Urinary bladder (tissue), 4 donors: ENCODE measurements at places on chromosomes 1 and 21. TPM values are rescaled to one million over a fixed set of nuclear protein-coding genes. Genes with fewer than 3 reads are reported as not detected.

Gene TMIGD3
- 0.74 TPM for total RNA-seq

Gene C21orf58
- 5.2 TPM for total RNA-seq

Gene EPHA8
- not detected for total RNA-seq

Gene ANKRD65
- 5.8 TPM for total RNA-seq

Gene BSND
- not detected for total RNA-seq

Gene NPHS2
- not detected for total RNA-seq

DNA sequence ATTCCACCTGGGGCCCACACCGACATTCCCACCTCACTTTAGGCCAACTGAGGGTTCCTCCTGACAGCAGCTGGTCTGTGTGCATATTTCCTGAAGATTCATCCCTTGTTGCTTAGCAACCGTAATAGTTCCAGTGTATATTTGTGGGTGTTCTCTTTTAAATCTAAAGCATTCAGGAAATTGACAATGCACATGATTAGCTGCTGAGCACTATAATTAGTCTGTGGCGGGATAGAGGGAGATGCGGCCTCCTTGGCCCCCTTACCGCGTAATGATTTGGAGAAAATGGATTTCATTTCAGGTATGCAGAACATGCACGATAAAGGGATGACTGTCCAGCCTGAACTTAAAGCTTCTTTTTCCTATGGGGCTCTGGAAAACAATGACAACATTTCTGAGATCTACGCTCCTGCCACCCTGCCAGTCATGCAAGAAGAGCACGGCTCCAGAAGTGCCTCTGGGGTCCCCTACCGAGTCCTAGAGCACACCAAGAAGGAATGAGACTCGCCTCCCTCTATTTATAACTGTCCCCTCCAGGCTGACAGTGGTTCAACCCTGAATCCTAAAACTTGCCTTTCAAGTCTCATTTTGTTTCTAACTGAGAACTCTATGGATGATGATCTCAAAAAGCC is 33.8 kb upstream of the RCAN3 start:
- no peak for DNase-seq

- DNase-seq = no peak
Observed at GRCh38 chr1:173475564-173476196, 1.5 kb upstream of the PRDX6 start.

- DNase-seq = no peak
Observed at GRCh38 chr1:157806431-157807149, 13.3 kb downstream of the FCRL1 start.

GRCh38 chr1:45002650-45003645 is 8.2 kb downstream of the HECTD3 start:
- DNase-seq = no peak

DNA sequence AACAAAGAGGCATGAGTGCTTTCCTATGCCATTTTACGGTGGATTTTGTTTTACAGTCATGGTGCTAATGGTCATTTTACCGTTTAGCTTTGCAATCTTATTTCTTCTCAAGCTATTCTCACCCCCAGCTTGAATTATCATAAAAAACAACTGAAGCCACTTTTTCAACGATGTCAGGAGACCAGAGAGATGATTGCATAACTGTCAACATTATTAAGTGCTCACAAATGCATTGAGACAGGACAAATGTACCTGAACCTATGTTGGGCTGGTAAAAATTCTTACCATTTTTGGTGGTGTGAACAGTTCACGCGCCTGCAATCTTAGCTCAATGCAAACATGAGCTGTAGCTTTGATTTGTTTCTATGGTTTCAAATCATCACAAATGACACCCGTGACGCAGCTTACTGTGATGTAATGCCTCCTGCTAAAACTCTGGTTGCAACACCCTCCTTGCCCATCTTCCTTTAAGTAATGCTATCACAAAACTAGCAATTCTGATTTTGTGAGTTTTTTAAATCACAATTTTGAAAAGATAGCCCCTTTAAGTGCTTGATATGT is 104.4 kb downstream of the UCHL5 start:
- no peak for DNase-seq

- no peak for DNase-seq
Observed at GRCh38 chr1:84347932-84348555, 46.5 kb downstream of the SAMD13 start.

DNA sequence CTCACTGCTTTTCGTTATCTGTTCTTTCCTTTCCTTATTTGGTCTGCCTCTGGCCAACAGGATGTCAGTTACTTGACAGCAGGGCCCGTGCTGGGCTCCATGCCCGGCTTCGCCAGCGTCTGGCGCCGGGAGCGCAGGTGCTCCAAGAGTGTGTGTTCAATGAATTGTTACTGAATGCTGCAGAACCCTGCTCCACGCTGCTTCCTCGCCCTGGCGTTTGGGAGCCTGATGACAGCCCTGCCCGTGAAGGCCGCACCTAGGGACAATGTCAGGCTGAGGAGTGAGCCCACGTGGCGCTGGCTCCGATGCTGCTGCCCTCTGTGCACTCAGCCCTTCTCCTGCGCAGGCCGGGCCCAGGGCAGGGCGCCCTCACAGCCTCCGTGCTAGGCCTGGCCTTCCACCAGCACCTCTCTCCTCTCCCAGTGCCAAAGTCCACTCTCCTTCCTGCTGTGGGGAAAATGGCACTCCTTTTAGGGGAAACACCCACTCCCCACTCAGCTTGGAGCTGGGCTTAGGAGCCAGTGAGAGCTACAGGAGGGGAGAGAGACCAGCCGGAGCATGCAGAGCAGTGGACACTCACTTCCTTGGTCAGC is 51.4 kb downstream of the ACBD3 start:
- no peak for DNase-seq

DNA sequence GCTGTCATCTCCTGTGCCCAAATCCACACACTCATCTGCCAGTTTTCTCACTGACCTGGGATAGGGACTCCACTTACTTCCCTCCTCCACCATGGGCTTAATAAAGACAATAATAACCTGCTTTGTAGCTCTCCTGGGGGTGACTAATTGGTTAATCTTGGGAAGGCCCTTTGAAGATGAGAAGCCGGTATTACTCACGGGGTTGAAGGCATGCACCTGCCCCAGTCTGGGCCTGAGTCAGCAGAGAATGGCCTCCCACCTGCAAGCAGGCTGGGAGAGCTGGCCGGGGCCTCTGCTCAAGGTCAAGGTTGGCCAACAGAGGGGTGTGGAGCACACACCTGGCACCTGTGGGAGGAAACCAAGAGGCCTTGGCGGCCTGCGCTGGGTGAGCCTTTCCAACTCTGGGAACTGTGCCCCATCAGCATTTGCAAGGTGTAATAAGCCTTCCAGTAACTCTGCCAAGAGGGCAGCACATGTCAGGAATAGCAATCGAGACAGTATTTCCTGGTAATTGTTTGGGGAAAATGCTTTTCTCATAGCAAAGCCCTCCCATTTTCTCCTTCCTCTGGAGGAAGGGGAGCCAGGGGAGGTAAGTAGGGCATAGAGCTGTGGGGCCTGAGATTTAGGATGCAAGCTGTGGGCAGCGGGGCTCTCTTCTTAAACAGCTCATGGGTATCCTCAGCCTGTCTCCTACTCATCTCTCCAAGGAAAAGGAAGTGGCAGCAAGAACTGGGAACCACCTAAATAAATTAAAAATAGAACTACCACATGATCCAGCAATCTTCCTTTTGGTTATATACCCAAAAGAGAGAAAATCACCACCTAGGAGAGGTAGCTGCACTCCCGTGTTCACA is 49.0 kb downstream of the TOMM20 start:
- no peak for DNase-seq

- DNase-seq = no peak
Observed at GRCh38 chr1:8154621-8155052, 128.5 kb upstream of the ERRFI1 start.

DNA sequence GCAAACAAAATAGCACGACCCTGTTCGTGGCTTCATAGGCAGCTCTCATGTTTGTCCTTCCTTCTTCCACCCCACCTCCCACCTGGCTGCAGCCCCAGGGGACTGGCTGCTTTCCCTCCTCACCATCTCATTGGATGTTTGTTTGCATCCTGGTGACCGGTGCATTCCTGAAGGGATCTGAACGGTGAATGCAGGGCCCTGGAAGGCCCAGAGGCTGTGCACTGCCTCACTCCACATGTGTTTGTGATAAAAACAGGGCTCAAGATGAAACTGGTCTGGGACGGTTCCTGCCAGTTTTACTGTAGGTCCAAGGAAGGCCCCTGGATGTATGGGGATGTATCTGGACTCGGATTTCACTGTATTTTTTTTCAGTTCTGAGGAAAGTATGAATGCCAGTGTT is 42.8 kb downstream of the CNN3 start:
- DNase-seq = no peak

DNA sequence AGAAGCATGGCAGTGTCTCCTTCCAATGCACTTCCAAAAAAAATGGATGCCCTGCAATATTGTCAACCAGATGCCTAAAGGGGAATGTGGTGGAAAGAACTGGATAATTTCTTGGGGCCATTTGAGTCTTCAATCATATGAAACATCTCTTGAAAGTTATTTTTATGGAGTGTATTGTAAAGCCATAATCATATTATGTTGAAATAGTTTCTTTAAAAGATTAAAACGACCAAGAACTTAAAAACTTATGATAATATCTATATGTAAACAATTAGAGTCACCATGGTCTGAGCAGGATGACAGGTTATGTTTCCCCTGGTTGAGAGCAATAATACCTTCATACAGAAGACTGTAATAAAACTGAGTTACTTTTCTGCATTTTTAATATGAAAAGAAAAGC is 457.2 kb downstream of the PCP4 start:
- no peak for DNase-seq

GRCh38 chr1:46484783-46485490 is 4.7 kb upstream of the DMBX1 start:
- no peak for DNase-seq

GRCh38 chr1:185427264-185427663 is 110.2 kb upstream of the IVNS1ABP start:
- no peak for DNase-seq

- no peak for DNase-seq
Observed at GRCh38 chr1:221648201-221648600, 93.7 kb downstream of the DUSP10 start.

GRCh38 chr1:218754477-218754876 is 409.3 kb downstream of the TGFB2 start:
- DNase-seq = no peak

DNA sequence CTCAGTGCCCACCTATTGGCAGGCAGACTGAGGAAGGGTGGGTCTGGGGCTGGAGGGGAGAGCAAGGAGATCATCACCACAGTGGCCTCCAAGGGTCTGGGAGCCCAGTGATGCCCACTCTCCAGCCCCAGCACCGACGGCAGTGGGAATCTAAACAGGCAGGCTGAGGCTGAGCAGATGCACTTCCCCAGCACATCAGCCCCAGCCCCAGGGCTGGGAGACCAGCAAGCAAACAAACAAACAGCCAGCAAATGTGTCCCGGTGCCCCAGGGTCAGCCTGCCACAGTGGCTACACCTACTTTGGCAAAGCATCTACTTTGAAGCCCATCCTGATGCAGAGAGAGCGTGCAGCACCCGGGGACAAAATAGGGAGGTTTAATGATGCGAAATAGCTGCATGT is 216.3 kb upstream of the ZC3H12A start:
- DNase-seq = no peak

DNA sequence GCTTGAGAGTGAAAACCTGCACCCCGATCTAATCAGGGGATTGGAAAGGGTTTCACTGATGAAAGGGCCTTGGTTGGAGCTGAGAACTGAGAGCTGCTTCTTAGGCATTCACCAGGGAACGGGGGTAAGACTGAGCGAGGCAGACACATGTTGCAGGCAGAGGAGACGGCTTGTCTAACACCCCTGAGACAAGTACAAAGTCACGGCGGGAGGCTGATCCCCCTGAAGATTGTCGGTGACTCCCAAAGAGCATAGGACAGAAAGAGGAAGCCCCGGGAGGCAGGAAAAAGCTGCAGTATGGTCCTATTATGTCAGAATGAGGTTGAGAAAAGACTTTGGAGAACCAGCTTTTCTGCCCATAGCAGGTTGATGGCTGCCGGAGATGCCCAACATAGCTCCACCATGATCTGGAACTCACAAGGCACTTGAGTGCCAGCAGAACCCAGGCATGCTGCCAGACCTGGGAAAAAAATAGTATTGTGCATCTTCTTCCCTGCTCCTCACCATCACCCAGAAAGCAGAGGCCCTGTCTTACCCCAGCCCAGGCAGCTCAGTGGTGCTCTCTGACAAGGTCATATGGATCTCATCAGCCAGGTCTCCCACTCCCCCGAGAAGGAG is 463.9 kb upstream of the PROX1 start:
- no peak for DNase-seq

GRCh38 chr1:108016451-108016920 is 51.5 kb upstream of the VAV3 start:
- no peak for DNase-seq

DNA sequence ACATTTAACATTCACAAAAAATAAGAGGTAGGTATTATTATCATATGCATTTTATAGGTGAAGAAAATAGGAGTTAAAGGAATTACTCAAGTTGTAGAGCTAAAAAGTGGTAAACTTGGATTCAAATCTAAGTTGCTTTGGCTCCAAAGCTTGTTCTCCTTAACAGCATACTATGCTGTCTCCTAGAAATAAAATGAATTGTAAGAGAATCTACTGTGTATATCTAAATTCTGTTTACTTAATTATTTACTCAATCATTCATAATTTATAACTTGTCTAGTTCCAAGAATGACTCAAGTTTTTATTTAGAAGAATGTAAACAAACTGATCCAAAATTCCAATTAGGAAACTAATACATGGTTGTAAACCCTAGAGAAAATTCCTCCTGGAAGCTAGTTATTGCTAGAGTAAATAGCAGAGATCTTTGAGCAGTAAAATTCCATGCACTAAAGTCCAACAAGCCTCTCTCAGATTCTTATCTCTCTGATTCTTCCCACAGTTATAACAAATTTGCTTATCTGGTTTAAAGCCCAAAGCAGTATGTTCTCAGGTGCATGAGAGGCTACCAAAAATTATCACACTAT is 132.5 kb upstream of the DPT start:
- no peak for DNase-seq

DNA sequence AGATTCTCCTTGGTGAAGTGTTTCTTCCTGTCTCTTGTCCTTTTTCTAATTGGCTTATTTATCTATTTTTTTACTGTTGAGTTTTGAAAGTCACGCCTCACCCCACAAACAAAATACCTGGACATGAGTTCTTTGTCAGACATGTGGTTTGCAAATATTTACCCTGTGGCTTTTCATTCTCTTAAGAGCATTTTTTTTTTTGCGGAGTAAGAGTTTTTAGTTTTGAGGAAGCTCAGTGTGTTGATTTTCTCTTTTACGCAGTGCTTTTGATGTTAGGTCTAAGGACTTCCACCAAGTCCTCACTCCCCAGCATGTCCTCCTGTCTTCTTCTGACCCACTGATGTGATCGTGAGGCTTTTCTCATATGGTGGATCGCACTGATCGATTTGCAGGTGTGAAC is 7.6 kb downstream of the DFFB start:
- DNase-seq = no peak

- no peak for DNase-seq
Observed at GRCh38 chr1:95093296-95093695, 20.5 kb upstream of the ALG14 start.

- DNase-seq = no peak
Observed at GRCh38 chr1:66160719-66161118, 368.0 kb downstream of the PDE4B start.

DNA sequence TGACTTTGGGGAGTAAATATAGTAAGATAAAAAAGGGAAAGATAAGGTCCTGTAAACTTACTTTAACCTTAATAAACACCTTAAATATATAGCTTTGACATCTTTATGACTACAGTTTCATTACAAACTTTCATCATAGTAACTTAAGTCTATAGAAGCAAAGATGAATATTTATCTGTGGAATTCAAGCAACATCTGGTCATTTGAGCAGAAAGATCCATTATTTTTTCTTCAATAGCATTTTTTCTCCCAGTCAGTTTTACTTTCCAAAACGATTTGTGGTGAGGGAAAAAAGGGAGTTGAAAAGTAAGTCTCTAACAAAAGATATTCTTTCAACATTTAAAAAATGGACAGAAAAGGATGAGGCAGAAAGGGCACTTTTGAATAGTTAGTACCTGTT is 69.0 kb downstream of the HMCN1 start:
- no peak for DNase-seq
